Renal pelvis (tissue), 12 donors: ENCODE measurements at places on chromosomes 5 and 9. TPM values are rescaled to one million over a fixed set of nuclear protein-coding genes. Genes with fewer than 3 reads are reported as not detected.

AGXT2 gene
- polyA plus RNA-seq: 55.8 TPM

IL7R gene
- 0.89 TPM for polyA plus RNA-seq

GRXCR2 gene
- not detected for polyA plus RNA-seq

NR6A1 gene
- polyA plus RNA-seq: 1.9 TPM

DNA sequence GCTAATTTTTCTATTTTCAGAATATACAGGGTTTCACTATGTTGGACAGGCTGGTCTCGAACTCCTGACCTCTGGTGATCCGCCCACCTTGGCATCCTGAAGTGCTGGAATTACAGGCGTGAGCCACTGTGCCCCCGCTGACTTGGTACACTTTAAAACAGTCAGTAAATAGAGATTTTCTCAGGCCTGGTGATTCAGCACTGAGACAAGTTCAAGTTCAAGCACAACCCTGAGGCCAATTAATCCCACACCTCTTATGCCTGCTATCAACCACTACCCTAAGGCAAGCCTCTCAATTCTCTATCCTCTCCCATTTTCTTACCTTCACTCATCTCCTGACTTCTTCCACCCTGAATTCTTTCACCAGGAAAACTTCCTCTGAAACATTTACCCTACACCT lies 18.9 kb downstream of the MUSK start:
- no peak for DNase-seq

DNA sequence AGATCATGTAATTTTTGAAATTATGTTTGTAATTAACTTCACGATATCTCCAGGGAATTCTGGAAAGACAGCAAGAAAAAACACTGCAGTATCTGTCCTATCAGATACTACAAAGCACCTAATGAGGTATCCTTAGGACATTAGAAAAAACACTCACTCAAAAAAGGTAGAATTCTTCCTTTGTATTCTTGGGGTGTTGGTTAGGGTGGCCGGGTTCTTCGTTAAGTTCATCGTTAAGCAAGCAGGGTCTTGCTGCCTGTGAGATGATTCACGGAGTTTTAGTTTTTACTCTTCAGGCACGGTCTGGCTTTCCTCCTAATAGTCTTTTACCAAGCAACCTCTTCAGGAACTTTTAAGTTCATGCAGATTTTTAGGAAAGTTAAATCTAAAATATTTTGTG lies 91.4 kb upstream of the IRX4 start:
- no peak for DNase-seq

GRCh38 chr5:96968074-96968473 lies 32.2 kb downstream of the LNPEP start:
- DNase-seq: no peak

GRCh38 chr5:172420235-172420939 lies 33.9 kb downstream of the SH3PXD2B start:
- DNase-seq: no peak

- DNase-seq: no peak
These were observed 160.3 kb downstream of the SLF1 start for GRCh38 chr5:94778732-94779131.
